ENCODE measurements at places on chromosomes 12 and 14. TPM values are rescaled to one million over a fixed set of nuclear protein-coding genes. Genes with fewer than 3 reads are reported as not detected.
A peak's percentile ranks its signal among the peaks of the same experiment; 100 is the strongest.

GRCh38 chr14:64656986-64657385, 47.2 kb upstream of the PLEKHG3 start:
- no peak for DNase-seq

GRCh38 chr14:29648045-29648444, 279.6 kb downstream of the PRKD1 start:
- no peak for DNase-seq

DNA sequence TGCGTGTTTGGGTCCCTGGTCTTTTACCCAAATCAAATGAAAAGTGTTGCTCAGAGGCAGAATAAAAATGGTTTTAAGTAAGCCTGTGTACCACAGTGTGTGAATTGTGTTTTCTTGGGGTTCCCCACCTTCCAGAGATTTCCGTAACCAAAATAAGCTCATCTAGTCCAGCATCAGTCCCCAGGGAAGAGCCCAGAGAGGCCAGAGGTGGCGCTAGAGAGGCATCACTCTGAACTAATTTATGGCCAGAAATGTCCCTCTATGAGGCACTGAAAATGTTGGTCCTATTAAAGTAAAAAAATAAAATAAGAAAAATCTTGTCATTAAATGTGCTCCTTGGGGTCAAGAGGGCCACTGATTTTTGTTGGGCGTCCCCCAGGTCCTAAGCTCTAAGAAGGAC, 24.9 kb upstream of the PRKAB1 start:
- no peak for DNase-seq

GRCh38 chr14:103802356-103802755, 45.0 kb downstream of the PPP1R13B start:
- DNase-seq = no peak

GRCh38 chr12:109695416-109695815, 18.2 kb upstream of the FAM222A start:
- DNase-seq = no peak

- no peak for DNase-seq
Measured at GRCh38 chr14:33444136-33444535, 505.5 kb downstream of the NPAS3 start.

DPY19L2 gene
- total RNA-seq = 7.9 TPM

C12orf56 gene
- 0.11 TPM for total RNA-seq

CEBPE gene
- 0.57 TPM for total RNA-seq

DNA sequence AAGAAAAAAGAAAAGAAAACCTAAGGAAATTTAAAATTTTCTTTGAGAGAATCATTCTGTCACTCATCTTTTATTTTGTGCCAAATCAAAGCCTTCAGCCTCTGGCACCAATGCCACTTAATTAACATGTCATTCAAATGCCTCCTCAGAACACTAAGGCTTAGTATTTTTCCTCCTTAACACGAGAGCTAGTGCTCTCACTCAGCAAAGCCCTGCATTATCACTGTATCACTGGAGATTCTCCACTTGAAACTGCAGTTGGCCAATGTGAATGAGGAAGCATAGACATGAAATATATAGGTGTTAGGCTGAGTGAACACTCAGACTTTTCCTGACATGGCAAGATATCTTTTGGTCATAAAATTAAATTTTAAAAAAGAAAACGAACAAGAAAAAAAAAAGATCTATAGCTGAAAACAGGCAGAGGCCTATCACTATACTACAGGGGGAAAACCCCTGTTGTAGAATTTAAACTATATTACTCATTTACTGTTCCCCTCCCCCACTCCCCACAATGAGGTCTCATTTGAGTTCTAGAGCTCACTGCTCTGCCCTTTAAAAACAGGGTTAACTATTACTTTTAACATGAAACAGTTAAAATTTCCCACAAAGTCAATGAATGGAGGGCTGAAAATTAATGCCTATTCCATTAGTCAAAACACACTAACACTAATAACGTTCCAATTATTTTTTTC, 5.1 kb downstream of the MBIP start:
- DNase-seq = no peak

DNA sequence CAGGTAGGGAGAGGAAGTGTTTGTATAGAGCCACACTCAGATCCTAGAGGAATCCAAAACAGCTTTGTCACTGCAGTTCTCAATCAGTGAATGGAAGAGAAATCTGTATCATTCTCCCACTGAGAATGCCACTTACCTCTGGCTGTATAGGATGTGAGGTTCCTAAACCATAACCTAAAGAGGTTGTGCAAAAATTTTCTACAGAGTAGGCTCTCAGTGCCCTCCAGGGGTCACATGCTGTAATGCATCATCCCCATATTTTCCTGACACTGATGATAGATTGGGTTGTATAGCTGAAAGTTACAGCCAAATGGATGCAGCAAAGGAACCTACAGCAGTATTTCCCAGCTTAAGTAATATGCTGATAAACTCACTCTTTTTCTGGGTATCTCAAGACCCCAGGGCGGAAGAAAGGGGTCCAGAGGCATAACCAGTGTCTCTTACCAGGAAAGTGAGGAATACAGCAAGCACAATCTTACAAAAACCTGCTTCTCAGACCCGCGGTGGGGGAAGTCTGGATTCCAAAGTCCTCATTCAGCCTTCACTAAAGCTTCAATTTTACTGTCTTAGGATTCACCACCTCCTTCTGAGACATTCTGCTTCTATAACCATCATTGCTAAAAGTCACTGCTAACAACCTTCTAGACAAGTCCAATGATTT, 3.8 kb downstream of the BCDIN3D start:
- DNase-seq = no peak

- no peak for DNase-seq
Measured at GRCh38 chr14:97924922-97925613, 1127.9 kb downstream of the VRK1 start.

GRCh38 chr12:112341046-112341825, 41.0 kb downstream of the HECTD4 start:
- DNase-seq = no peak

PARPBP gene
- total RNA-seq = 0.46 TPM

LRCOL1 gene
- total RNA-seq = not detected

SMCO3 gene
- total RNA-seq = 0.23 TPM

- no peak for DNase-seq
Measured at GRCh38 chr12:9754099-9754927, 6.4 kb downstream of the CD69 start.

DNA sequence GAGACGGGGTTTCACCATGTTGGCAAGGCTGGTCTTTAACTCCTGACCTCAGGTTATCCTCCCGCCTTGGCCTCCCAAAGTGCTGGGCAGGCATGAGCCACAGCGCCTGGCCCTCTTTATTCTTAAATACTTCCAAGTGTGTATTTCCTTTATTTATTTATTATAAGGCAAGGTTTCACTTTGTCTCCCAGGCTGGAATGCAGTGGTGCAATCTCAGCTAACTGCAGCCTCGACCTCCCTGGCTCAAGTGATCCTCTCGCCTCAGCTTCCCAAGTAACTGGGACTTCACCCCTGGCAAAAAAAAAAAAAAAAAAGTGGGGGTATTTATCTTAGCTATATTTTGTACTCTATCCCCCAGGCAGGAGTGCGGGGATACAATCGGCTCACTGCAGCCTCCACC, 6.8 kb downstream of the FAM216A start:
- no peak for DNase-seq

- peak; percentile 34 for DNase-seq
Measured at GRCh38 chr12:52454411-52455201, 2.7 kb upstream of the KRT6B start.

SPTB gene
- total RNA-seq = 2.5 TPM

DNA sequence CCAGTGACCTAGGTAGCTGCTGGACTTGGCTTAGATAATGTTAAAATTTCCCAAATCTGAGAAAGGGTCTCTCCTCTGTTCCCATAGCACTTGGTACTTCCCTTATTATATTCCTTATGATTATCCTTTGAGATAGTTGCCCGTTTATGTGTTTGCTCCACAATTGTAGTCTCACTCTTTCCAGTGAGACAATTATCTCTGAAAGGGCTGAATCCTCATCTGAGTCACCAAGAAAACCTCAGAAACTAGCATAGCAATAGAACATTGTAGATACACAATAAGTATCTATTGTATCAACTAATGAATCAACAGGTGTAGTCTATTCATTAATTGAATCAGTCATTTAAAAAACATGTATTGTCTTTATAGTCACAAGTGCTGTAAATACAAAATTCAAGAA, 119.1 kb upstream of the FAR2 start:
- DNase-seq = no peak

GRCh38 chr12:53984901-53985691, at the start of gene HOXC10:
Gene HOXC10, plus strand, starts transcription at chr12:53985146. Its CDS starts 114 bp downstream, at chr12:53985260.
- DNase-seq = peak; percentile 94

SPIC gene
- total RNA-seq = not detected

GRCh38 chr12:63874897-63875480, 30.5 kb downstream of the SRGAP1 start:
- DNase-seq = no peak

GRCh38 chr12:21276826-21277225, 57.9 kb downstream of the SLCO1A2 start:
- DNase-seq = no peak

CCDC177 gene
- total RNA-seq = not detected

DNA sequence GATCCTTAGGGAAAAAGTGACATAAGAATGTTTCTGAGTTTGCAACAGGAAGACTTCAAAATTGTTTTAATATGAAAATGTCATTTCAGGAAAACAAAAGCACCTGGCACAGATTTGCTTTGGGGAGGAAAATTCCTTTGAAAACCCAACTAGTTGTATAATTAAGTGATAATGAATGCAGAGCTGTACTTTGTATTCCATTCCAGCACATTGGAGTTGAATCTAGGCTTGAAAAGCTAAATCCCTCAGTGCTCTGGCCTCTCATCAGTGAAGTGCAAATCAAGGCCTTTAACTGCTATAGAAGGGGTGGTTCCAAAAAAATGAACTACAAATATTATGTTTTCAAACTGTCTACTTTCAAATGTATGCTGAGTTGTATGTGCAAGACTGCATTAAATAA, 19.6 kb upstream of the C12orf42 start:
- no peak for DNase-seq

Data from esophagus muscularis mucosa (tissue), 4 donors.